ENCODE measurements at places on chromosomes 2 and 18.

DNA sequence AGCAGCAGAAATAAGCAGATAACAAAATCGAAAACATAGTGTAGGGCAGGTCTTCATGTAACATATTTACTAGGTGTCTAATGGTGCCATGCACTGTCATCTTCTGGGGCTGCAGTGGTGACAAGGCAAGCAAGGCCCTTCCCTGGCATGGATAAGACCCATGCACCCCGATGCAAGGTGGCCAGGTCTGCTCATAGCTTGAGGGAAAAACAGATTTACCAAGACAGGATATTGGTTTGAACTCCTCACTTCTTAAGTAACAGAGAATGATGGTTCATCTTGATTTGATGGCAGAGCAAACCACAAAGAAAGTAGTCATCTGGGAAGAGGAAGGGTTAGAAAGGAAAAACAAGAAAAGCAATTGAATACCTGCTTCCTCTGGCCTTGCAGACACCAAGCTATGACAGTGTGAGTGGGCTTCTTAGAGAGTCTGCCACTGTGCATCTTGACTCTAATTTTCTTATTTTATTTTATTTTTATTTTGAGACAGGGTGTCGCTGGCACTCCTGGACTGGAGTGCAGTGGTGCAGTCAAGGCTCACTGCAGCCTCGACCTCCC, 35.8 kb upstream of the EML6 start:
- no peaks in the 10 kb centered on the region for H3K27me3 ChIP-seq
- H3K4me1 ChIP-seq = no peaks in the 10 kb centered on the region
- no peaks in the 10 kb centered on the region for H3K36me3 ChIP-seq

- H3K4me1 ChIP-seq = no peaks in the 10 kb centered on the region
- H3K4me3 ChIP-seq = no peak overlapping the region
- no peak for DNase-seq
- H3K27me3 ChIP-seq = no peaks in the 10 kb centered on the region
- H3K36me3 ChIP-seq = no peaks in the 10 kb centered on the region
Measured at GRCh38 chr18:12391487-12392165, 14.6 kb upstream of the AFG3L2 start.

DNA sequence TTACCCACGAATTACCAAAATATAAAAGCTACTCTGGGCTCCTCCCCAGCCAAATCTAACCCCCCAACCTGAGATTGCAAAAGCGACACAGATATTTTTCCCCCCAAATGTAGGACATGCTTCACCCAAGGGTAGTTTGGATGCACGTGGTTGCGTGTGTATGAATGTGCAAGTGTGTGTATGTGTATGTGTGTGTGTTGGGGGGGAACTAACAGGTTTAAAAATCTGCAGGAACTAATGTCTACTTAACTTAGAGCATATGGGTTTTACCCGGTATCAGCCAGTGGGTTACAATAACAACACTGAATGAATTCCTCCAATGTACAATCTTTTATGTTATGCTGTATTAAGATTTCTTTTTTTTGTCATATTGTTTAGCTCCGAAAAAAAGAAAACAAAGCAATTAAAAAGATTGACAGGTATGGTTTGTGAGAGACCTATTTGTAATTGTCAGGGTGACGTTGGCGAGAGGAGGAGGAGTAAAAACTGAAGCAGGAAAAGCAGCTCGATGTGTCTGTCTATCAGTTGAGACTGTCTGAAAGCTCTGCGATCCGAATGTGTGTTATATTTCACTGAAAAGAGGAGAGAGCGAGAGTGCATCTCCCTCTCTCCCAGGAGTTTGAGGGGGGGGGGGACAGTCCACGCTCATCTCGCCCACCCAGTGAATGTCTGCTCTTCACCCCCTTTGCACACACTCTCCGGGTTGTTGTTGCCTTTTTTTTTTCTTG, at the start of gene TSHZ1:
Gene TSHZ1, plus strand, starts transcription at position 524 of the 728 bp plus-strand sequence. CDS start 1,080 bp downstream, outside the sequence.
- no peaks in the 10 kb centered on the region for H3K4me1 ChIP-seq
- no peak within 1 kb of the TSS for H3K27ac ChIP-seq
- DNase-seq = peak; percentile 40
- peaks cover 50% of the 10 kb centered on the region for H3K27me3 ChIP-seq

DNA sequence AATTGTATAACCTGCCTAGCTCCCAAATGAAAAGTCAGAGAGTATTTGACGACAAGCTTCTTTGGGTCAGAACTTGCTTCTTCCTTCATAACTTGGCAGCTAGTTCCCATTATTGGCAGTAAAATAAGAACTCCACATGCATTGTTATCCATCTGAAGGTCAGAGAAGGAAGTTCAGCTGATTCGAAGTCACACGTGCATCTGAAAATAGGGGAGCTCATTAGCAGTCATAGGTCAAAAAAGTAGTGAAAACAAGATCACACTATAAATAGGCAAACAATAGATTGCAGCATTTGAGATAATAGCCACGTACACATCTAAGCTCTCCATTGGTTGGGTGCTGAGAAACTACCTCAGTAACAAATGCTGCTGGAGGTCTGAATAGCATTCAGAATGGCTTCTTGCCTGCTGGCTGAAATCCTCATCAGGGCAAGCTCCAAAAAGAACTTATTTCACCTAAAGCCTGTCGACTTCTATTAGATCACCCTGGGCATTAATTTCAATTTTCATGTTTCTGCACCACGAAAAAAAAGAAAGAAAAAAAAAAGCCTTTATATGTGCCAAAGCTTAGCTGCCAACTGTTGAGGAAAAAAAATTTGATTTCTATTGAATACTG, 1492.9 kb upstream of the CELF4 start:
- H3K36me3 ChIP-seq = no peaks in the 10 kb centered on the region
- no peaks in the 10 kb centered on the region for H3K27me3 ChIP-seq
- H3K4me3 ChIP-seq = no peak overlapping the region
- no peaks in the 10 kb centered on the region for H3K4me1 ChIP-seq
- no peak overlapping the region for H3K27ac ChIP-seq

GRCh38 chr2:163198007-163198406, 359.4 kb upstream of the KCNH7 start:
- H3K27ac ChIP-seq = no peak overlapping the region
- H3K4me3 ChIP-seq = no peak overlapping the region
- H3K36me3 ChIP-seq = no peaks in the 10 kb centered on the region
- DNase-seq = no peak
- no peaks in the 10 kb centered on the region for H3K27me3 ChIP-seq

GRCh38 chr18:13382366-13382953, 163.9 kb downstream of the LDLRAD4 start:
- no peaks in the 10 kb centered on the region for H3K27me3 ChIP-seq
- H3K4me1 ChIP-seq = no peaks in the 10 kb centered on the region
- no peak overlapping the region for H3K4me3 ChIP-seq
- peak; percentile 12 for DNase-seq

DNA sequence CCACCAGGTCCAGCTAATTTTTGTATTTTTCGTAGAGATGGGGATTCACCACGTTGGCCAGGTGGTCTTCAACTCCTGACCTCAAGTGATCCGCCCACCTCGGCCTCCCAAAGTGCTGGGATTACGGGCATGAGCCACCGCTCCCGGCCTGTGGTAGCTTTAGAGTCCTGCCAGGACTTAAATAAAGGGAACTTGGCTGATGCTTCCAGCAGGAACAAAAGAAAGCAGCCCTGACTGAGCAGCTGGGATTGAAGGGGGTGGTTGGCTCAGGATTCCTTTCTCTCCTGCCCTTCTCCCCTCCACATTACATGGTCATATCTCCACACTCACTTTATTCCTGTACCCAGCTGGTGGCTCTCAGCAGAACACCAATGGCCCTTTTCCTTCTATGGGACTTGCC, 20.0 kb downstream of the EFHD1 start:
- H3K27ac ChIP-seq = no peak overlapping the region
- H3K36me3 ChIP-seq = no peaks in the 10 kb centered on the region
- no peak overlapping the region for H3K4me3 ChIP-seq
- no peak for DNase-seq

- H3K4me3 ChIP-seq = no peak overlapping the region
- H3K36me3 ChIP-seq = no peaks in the 10 kb centered on the region
- peak; percentile 73 for DNase-seq
- H3K27me3 ChIP-seq = no peaks in the 10 kb centered on the region
Measured at GRCh38 chr2:29196792-29197788, 81.9 kb downstream of the CLIP4 start.

DNA sequence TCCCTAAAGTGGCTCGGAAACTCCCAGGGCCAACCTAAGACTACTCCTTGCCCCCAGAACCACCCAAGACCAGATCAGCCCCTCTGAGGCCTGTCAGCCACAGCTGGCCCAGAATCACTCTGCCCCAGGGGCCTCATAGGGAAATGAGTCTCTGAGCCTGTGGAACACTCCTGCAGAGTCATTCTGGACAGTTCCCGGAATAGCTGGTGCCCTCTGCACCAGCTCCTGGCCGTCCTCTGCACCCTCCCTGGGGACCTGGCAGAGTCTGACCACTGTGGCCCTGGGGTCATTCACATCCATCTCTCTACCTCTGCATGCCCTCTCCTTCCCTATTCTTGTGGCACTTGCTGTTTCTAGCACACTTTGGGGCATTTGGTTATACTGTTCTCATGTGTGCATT, 14.6 kb upstream of the TMEM214 start:
- no peaks in the 10 kb centered on the region for H3K27me3 ChIP-seq
- DNase-seq = no peak
- peaks cover 24% of the 10 kb centered on the region for H3K36me3 ChIP-seq

DNA sequence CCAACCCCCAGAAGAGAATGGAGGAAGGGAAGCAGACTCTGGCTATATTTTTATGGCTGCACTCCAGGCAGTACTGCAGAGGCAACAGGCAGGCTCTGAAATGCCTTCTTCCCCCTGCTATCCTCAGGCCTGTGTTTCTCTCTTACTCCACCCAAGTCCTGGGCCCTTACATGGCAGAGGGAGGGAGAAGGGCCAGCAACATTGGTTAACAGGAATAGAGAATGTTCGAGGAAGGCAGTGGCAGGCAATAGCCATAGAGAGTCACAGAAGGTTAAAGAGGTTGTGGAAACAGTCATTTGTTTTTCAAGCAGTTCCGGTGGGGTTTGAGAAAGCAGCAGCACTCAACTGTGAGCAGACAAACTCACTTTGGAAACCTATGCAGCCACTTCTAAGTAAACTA, 15.1 kb upstream of the DARS1 start:
- H3K4me3 ChIP-seq = no peak overlapping the region
- DNase-seq = no peak
- no peaks in the 10 kb centered on the region for H3K27me3 ChIP-seq
- no peak overlapping the region for H3K27ac ChIP-seq
- H3K4me1 ChIP-seq = no peaks in the 10 kb centered on the region

DNA sequence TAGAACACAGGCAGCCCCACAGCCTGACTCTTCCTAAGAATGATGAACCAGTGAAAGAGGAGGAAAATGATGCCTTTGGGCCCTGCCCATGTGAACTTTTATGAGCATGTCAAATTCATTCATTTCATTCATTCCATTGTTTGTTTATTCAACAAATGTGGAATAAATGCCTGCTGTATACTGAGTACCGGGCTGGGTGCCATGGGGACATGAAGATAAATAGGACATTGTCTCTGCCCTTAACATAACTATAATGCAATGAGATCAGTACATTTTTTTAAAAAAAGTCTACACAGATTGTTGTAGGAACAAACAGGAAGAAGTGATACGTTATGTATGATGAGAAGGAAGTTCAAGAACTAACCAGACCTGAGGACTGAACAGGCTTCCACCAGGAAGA, 14.7 kb downstream of the MREG start:
- no peak for DNase-seq
- H3K27ac ChIP-seq = no peak overlapping the region
- H3K27me3 ChIP-seq = no peaks in the 10 kb centered on the region

GRCh38 chr18:47978603-47979002, 48.1 kb upstream of the SMAD2 start:
- no peak overlapping the region for H3K4me3 ChIP-seq
- H3K27ac ChIP-seq = no peak overlapping the region
- H3K36me3 ChIP-seq = no peaks in the 10 kb centered on the region
- no peak for DNase-seq

DNA sequence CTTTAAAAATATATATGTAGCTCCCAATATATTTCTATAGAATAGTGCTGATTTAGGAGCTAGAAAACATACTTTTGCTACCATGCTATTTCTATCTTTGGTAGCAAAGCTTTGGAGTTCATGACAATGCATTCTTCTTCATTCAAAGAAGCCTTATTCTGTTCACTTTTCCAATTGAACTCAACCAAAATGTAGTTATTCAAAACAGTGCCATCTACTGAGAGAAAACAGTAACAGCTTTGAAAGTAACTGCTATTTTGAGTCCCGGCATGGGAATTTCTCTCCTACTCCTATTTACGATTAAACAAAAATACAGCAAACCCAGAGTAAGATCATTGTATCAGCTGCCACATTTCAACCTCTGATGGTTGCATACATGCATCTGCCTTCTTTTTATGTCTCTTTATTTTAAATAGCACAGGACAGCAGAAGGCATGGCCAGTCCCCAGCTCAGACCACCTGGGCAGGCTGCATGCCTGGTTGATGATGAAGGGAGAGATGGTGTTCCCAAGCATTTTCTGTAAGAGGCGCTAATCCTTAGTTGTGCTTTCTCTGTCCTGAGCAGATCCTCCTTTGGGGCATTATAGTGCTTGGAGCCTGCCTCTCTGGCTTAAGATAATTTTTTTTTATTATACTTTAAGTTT, 69.7 kb upstream of the SULT1C3 start:
- peak; percentile 35 for DNase-seq
- H3K4me3 ChIP-seq = no peak overlapping the region
- H3K27ac ChIP-seq = no peak overlapping the region
- no peaks in the 10 kb centered on the region for H3K36me3 ChIP-seq
- H3K27me3 ChIP-seq = no peaks in the 10 kb centered on the region
- no peaks in the 10 kb centered on the region for H3K4me1 ChIP-seq

DNA sequence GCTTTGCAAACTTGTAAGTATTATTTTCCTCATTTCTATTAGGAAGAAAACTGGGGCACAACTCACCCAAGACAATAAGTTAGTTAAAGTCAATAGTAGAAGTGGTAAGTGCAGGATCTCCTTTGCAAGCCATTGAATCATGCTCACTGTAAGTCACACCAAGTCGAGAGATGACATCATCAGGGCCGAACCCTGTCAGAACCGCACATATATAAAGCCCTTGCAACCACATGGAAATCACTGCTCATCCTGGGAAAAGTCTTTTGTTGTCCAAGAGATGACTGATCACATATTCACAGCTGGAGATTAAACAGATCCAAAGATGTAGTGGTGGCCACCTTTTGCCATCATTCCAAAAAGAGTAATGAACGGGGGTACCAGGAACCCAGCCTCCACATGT, 484.8 kb upstream of the ID2 start:
- H3K27ac ChIP-seq = no peak overlapping the region
- no peaks in the 10 kb centered on the region for H3K27me3 ChIP-seq
- no peak overlapping the region for H3K4me3 ChIP-seq
- H3K36me3 ChIP-seq = no peaks in the 10 kb centered on the region
- no peak for DNase-seq

Measured in H9 (cell line).